Upper lobe of right lung (tissue), 1 donor: ENCODE measurements at places on chromosomes 4 and X. TPM values are rescaled to one million over a fixed set of nuclear protein-coding genes. Genes with fewer than 3 reads are reported as not detected.

DNA sequence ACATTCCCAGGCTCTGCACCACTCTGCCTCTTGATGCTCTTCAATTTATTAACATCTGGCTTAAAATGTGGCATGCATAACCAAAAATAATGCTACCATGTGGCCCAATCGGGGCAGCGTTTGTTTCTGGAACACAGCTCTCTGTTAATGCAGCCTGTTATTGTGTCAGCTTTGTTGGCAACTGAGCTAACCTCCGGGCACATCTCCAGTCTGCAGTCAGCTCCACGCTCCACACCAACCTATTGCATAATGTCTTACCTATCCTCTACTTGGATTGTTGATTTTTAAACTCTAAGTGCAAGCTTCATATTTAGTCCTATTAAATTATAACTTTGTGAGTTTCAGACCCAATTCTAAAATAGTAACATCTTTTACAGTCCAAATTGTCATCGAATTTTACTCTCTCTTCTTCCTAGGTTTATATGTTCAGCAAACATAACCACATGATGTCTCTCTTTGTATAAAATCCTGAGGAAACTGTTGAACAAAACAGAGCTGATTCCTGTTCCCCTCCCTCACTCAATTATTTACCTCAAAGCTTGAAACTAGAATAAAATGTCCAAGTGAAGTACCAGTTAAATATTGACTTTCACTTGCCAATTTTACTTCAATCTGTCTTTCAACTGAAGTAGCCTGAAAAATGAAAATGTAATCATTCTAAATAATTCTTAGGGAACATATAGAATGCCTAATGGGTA is 92.2 kb upstream of the RAPGEF2 start:
- DNase-seq = peak; percentile 76

- no peak for DNase-seq
These were observed 43.4 kb upstream of the TMEM154 start for GRCh38 chr4:152723236-152723635.

- DNase-seq = no peak
These were observed 19.3 kb upstream of the SLC9A7 start for GRCh38 chrX:46777971-46778810.

GRCh38 chr4:116328261-116328860 is 757.0 kb downstream of the TRAM1L1 start:
- DNase-seq = no peak

Gene BTC
- 3.4 TPM for total RNA-seq

Gene EMCN
- 35.9 TPM for total RNA-seq

DNA sequence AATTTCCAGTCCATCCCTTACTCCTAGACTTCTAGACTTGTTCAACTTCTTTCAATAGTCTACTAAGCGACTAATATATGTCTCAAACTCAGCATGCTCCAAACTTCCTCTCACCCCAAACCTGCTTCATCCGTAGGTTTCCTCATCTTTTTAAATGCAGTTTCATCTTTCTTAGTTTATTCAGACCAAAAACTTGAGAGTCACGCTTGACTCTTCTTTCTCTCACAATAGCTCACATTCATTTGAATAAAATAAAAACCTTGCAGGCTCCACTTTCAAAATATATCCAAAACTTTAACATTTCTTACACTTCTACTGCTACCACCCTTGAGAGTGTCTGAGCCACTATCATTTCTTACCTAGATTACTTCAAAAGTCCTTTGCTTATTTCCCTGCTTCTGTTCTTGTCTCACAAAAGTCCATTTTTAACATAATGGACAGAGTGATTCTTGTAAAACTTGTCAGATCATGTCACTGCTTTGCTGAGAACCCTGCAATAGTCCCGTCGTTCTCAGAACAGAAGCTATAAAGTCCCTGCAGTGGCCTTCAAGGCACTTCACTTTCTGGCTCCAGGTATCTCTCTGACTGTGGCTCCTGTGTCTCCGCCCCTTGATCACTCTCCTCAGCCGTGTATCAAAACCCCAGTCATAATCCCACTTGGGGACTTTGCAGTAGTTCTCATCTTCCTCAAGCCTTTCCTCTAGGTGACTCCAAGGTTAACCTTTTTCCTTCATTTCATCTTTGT is 167.6 kb downstream of the ARHGAP24 start:
- no peak for DNase-seq

- no peak for DNase-seq
These were observed 40.8 kb downstream of the SMIM14 start for GRCh38 chr4:39597695-39598381.

DNA sequence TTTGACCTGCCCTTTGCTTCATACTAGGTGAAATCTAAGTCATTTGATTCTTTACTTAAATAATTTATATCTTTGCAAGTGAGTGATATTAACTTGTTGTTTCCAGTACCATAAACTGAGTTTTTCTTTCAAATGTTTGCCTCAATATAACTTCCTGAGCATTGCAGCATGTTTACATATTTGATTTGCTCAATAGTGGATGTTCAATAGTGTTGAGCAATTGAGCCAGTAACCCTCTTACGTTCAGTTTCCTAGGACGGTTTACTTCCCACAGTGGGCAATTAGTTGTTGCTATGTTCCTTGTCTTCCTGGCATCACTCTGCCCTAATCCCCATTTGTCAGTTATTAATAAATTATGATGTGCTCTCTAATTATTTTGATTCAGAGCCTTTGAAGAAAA is 278.5 kb downstream of the EPHA5 start:
- DNase-seq = no peak

Gene KLB
- total RNA-seq = 0.87 TPM

DNA sequence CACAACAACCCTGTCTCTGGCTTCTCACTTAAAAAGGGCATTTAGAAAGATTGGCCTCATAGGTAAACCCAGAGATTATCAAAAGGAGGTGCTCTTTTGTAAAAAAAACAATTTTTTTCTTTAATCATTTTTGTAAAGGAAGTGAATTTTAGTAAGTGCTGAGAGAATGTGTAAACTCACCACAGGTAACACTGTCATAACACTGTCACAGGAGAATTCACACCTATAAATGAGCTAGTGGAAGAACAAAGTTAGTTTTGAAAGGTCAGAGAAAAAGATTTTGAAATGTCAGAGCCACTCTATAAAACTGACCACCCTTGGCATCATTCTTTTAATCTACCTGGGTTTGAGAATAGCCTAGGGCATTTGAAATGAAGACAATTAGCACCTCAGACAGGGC is 3.3 kb upstream of the SH2D1A start:
- DNase-seq = no peak

- DNase-seq = no peak
These were observed 8.2 kb downstream of the FHIP1A start for GRCh38 chr4:151417164-151417571.

Gene FRG2
- total RNA-seq = not detected

- no peak for DNase-seq
These were observed 57.4 kb upstream of the PITX2 start for GRCh38 chr4:110680265-110680664.

- DNase-seq = no peak
These were observed 456.2 kb downstream of the FAT4 start for GRCh38 chr4:125770814-125771398.

GRCh38 chrX:10979956-10980355 is 131.2 kb upstream of the HCCS start:
- DNase-seq = no peak

Gene SRD5A3
- total RNA-seq = 19.6 TPM

- DNase-seq = no peak
These were observed 192.3 kb upstream of the CXorf66 start for GRCh38 chrX:140157611-140158010.

Gene PRR32
- total RNA-seq = not detected

Gene NR3C2
- 25.9 TPM for total RNA-seq

GRCh38 chr4:168621806-168622589 is 125.1 kb downstream of the PALLD start:
- no peak for DNase-seq

GRCh38 chrX:10326578-10326977 is 169.8 kb downstream of the CLCN4 start:
- no peak for DNase-seq

DNA sequence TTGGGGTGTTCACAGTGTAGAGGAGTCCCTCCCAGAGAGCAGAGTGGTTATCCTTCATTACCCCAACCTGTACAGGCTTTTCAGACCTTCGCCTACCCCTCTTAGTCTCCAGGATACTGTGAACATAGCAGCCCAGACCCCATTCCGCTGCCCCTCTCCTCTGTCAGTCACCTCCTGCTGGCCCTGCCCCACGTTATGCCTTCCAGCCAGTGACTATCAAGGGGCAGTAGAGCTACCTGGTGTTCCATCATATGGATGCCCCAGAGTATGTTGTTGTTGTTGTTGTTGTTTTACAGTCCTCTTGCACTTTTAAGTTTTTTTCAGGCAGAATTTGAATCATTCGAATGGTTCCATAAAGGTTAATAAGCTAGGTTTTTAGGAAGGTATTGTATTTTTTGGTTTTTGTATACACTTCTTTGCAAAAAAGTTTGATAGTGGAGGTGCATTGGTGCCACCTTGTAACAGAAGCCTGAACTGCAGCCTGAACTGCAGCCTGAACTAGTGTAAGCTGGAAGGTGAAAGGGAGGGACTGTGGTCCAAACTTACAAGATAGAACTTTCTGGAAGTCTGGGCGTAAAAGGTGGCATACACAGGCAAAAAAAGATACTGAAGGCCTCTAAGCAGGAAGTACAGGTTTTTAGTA is 101.4 kb upstream of the RAB40AL start:
- DNase-seq = no peak

GRCh38 chrX:136825771-136826170 is 45.0 kb upstream of the ARHGEF6 start:
- no peak for DNase-seq

- no peak for DNase-seq
These were observed 385 bp downstream of the LYAR start for GRCh38 chr4:4289597-4289940.

Gene NEUROG2
- not detected for total RNA-seq

GRCh38 chr4:148238086-148238485 is 204.1 kb downstream of the NR3C2 start:
- no peak for DNase-seq

DNA sequence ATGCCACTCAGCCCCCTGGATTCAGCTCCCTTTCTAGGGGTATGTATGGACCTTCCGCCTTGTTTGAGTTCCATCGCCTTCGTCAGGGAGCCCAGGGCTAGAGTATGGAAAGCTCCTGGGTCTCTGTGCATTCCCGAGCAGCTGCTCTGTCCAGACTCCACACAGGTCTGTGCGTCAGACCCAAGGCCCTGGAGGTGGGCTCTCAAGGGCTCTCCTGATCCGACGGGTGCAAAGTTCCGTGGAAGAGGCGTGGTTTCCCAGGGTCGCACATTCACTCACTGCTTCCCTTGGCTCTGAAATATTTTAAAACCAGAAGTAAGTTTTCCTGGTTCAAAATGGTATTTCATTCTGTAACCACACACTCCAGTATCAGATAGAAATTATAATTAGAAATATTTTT is 863.2 kb downstream of the TRIML1 start:
- no peak for DNase-seq

DNA sequence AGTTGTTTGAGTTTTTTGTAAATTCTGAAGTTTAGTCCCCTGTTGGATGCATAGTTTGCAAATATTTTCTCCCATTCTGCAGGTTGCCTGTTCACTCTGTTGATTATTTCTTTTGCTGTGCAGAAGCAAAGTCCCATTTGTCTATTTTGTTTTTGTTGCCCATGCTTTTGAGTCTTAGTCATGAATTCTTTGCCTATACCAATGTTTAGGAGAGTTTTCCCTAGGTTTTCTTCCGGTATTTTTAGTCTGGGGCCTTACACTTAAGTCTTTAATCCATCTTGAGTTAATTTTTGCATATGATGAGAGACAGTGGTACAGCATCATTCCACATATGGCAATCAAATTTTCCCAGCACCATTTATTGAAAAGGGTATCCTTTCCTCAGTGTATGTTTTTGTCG is 405.8 kb upstream of the RPS6KA3 start:
- DNase-seq = no peak

DNA sequence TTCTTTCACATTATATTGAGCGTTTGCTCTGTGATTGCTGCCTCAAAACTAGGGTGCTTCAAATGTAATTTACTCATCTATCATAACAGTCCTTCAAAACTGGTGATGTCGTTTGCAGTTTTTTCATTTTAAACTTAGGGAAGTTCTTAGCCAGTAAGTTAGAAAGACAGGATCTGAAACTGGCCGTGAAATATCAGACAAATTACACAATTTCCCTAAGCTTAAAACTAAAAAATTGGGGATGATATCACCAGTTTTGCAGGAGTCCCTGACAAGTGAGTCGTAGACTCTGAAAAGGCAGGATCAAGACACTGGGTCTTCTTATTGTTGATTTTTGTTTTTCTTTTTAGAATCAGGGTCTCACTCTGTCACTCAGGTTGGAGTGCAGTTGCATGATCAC is 44.8 kb downstream of the MOB1B start:
- DNase-seq = no peak

- DNase-seq = no peak
These were observed 430.1 kb downstream of the GABRG1 start for GRCh38 chr4:45693746-45694145.

DNA sequence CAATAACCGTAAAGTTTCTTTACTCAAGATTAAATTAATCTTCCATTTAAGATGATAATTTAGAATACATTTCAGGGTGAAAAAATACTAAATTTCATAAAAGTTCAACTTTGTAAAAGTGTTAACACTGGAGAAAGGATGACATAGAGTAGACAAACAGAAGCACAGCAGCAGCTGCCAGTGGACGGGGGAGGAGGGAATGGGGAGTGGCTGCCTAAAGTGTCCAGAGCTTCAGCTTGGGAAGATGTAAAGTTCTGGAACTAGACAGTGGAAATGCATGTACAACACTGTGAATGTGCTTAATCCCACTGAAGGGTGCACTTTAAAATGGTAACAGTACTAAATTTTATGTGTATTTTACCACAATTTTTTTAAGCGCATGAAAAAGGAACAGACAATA is 39.9 kb downstream of the RELL1 start:
- DNase-seq = no peak

- no peak for DNase-seq
These were observed 221.7 kb downstream of the BCOR start for GRCh38 chrX:39875834-39876628.

Gene NWD2
- total RNA-seq = not detected

GRCh38 chrX:78922754-78923153 is 22.4 kb upstream of the P2RY10 start:
- no peak for DNase-seq

Gene CENPVL2
- not detected for total RNA-seq
